ENCODE measurements at places on chromosomes 6 and 20.

- DNase-seq, result no peak
Measured at GRCh38 chr6:41921712-41921998, 356 bp downstream of the BYSL start.

DNA sequence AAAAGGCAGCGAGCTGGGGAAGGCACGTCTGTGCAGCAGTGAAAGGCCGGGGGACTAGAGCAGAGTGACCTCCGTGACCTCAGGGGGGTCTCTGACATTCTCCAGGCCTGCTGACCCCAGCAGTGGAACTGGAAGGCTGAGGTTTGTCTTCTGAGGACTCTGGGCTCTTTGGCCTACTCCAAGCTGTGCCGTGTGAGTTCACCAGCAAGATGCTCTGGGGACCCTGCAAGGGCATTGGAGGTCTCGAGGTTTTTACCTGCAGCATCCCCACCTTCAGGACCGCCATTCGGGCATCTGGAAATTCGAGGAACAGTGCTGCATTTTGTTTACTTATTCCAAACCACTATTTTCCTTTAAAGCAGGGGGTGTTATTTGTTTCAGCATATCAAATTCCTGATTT lies 140.9 kb downstream of the PHACTR3 start:
- no peak for DNase-seq

DNA sequence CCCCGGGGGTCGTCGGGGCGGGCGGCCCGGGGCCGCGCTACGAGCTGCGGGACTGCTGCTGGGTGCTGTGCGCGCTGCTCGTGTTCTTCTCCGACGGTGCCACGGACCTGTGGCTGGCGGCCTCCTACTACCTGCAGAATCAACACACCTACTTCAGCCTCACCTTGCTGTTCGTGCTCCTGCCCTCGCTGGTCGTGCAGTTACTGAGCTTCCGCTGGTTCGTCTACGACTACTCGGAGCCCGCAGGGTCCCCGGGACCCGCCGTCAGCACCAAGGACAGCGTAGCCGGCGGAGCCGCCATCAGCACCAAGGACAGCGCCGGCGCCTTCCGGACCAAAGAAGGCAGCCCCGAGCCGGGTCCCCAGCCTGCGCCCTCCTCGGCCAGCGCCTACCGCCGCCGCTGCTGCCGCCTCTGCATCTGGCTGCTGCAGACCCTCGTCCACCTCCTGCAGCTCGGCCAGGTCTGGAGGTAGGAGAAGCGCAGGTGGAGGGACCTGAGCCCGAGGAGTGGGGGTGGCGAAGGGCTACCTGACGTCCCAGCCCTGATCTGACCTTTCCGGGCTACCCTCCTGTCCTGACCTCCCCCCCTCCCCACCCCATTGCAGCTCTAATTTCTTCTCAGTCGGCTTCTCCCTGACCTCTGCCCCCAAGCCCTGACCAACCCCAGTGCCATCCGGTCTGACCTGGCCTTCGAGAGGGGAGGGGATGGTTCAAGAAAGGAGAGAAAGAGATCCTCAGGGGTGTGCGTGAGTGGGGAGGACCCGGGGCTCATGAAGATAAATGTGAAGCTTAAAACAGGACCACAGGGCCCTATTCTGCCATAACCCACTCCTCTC lies 558 bp downstream of the XKR7 start:
- DNase-seq, result peak; percentile 10

DNA sequence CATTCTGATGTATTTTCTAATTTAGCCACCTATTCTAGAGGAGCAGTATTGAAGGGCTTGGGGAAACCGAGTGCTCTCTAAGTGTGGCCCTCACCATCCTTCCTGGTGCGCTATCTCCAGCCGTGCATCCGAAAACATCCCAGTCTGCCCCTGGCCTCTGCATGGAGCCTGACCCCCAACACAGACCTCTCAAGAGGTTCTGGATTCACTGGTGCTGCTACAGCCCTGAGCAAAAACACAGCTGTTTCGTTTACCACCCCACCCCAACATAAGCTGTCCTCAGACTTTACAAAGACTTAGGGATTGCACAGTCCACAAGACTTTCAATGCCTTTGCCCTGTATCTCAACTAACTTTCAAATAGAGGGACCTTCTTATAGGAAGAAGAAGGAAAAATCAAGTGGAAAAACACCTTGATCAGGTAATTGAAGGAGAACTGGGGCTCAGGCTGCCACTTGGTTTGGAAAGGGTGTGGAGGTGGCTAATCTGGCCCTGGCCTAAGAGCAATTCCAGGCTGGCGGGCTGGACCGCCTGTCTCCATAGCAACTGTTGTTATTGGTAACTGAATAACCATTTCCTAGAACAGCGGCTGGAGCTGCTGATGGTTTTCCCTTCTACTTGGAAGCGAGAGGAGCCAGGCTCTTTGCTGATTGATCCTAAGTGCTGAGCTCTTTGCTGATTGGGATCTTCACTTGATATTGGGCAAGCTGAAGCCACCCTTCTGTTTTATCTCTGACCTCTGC lies 90.2 kb upstream of the TOX2 start:
- peak; percentile 12 for DNase-seq

GRCh38 chr20:33798444-33798843 lies 12.7 kb upstream of the CHMP4B start:
- no peak for DNase-seq

DNA sequence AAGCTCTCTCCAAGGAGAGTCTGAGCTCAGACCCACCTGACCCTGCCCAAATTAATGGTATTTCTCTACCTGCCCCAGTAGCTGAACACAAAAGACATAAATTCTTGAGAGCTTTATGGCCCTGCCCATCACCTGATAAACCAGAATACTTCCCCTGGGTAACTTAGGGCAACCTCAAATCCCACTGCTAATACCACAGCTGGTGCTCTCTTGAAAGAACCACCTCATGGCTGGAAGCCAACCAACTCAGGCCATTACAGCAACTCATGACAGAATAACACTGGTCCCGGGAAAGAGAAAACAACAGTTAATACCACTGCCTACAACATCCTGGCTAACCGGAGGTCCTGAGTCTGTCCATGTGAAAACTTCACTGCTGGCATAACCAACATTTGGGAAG lies 328.6 kb downstream of the NKAIN2 start:
- peak; percentile 26 for DNase-seq

- DNase-seq, result no peak
Measured at GRCh38 chr6:143569040-143569439, 57.5 kb upstream of the FUCA2 start.

DNA sequence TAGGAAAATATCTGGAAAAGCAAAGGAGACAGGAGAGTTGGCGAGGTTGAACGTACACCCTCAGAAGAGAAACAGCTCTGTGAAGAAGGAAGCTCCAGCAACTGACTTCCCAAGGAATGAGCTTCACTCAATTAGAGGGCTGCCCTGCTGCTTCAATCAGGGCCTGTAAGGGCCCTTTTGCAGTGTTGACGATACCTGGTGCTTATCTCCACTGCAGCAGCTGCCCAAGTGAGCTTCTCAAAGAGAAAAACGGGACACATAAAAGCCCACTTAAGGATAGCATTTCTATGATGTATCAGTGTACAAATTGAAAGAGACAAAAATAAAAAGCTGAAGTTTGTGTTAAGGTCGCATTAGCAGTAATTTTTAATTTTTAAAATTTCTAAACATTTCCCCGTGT lies 16.4 kb downstream of the SEC63 start:
- no peak for DNase-seq

Measured in kidney epithelial cell (primary cell).